ENCODE measurements at places on chromosomes 16 and 17. TPM values are rescaled to one million over a fixed set of nuclear protein-coding genes. Genes with fewer than 3 reads are reported as not detected.

Gene SEZ6L2
- 50.8 TPM for total RNA-seq

Gene TPSD1
- total RNA-seq, result not detected

Gene KRT32
- total RNA-seq, result not detected

Gene STX1B
- 11.0 TPM for total RNA-seq

Gene SPATA22
- total RNA-seq, result not detected

Gene WFIKKN1
- 8.7 TPM for total RNA-seq

Gene CA5A
- not detected for total RNA-seq

Gene ZNF385C
- total RNA-seq, result 3.1 TPM

Gene MT1F
- total RNA-seq, result 26.1 TPM

Gene KRTAP9-8
- not detected for total RNA-seq

Gene NOS2
- total RNA-seq, result 0.35 TPM

Gene DNAAF8
- 0.33 TPM for total RNA-seq

Gene KIF18B
- 51.8 TPM for total RNA-seq

Gene LGALS9B
- total RNA-seq, result not detected

Gene TMEM204
- total RNA-seq, result not detected

Gene NPIPB8
- not detected for total RNA-seq

Gene KIAA0513
- total RNA-seq, result 4.7 TPM

Gene OR1A1
- total RNA-seq, result not detected

- no peak overlapping the region for H3K27ac ChIP-seq
- no peak for DNase-seq
- no peaks in the 10 kb centered on the region for H3K36me3 ChIP-seq
- no peak overlapping the region for H3K4me3 ChIP-seq
Observed at GRCh38 chr16:68909099-68909733, 65.9 kb downstream of the TANGO6 start.

- no peaks in the 10 kb centered on the region for H3K4me1 ChIP-seq
- H3K27me3 ChIP-seq, result peaks cover 13% of the 10 kb centered on the region
- no peaks in the 10 kb centered on the region for H3K36me3 ChIP-seq
Observed at GRCh38 chr17:56593646-56594319, at the start of gene NOG. Gene NOG (plus strand): TSS chr17:56593699. CDS start chr17:56594224, 525 bp downstream.

- DNase-seq, result no peak
- H3K27ac ChIP-seq, result no peak overlapping the region
- H3K4me1 ChIP-seq, result peaks cover 13% of the 10 kb centered on the region
- H3K36me3 ChIP-seq, result peaks cover 18% of the 10 kb centered on the region
- H3K4me3 ChIP-seq, result no peak overlapping the region
Observed at GRCh38 chr17:66953630-66954020, 10.9 kb upstream of the CACNG4 start.

DNA sequence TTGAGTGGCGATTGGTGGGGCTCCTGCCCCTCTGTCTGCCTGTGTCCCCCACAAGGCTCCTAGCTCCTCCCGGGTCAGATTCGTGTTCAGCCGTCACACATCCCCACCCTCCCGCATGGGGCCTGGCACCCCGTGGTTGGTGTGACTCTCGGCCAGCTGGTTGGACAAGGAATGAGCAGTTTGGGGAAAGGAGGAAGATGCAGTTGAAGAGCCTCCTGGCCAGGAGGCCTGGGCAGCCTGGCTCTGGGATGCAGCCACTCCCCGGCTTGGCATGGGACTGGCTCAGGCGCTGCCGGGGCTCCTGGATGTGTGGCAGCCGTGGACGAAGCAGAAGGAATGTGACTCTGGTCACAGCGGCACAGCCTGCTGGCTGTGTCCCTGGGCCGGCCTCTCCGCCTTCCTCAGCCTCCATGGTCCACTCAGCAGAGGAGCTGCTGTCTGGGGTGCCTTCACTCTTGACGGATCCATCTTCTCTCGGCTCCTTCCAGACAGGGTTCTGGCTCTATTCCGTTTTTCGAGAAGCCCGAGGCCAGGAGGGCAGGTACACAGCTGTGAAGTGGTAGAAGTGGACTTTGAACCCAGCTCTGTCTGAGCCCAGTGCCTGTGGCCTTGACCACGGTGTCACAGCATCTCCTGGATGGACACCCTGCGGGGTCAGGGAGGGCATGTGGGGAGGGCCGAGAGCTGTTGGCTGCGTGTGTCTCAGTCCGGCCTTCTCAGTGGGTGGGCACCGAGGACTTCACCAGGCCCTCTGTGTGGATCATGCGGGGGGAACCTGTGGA is 2.1 kb downstream of the TRAF7 start:
- no peaks in the 10 kb centered on the region for H3K4me1 ChIP-seq
- H3K4me3 ChIP-seq, result peak overlapping the region; percentile 97
- H3K27me3 ChIP-seq, result no peaks in the 10 kb centered on the region
- H3K27ac ChIP-seq, result no peak overlapping the region
- H3K36me3 ChIP-seq, result peaks cover 25% of the 10 kb centered on the region
- no peak for DNase-seq

- H3K27me3 ChIP-seq, result no peaks in the 10 kb centered on the region
- no peak overlapping the region for H3K4me3 ChIP-seq
- H3K4me1 ChIP-seq, result no peaks in the 10 kb centered on the region
- peak; percentile 26 for DNase-seq
Observed at GRCh38 chr17:2965621-2966595, 97.5 kb downstream of the OR1D5 start.

DNA sequence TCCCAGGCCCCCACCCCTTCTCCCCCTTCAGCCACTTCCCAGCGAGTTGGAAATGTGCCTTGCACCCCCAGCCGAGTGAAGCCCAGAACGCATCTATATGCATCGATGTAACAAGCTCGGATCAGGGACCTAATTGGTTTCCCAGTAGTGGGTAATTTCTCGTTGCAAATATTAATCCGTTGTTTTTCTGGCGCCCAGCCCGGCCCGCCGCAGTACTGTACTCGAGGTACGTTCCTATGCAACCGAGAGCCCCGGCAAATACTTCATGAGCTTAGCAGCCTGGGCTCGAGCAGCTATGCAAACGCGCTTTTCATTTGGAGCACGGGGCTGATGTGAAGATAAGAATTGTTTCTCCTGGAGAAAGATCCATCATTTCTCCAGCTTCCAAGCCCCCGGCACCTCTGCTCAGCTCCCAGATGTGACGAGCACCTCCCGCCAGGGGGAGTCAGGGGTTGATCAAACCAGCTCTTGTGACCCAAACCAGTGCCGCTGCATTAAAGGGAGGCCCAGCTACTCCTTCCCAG is 229.8 kb downstream of the KATNIP start:
- no peaks in the 10 kb centered on the region for H3K4me1 ChIP-seq
- no peak overlapping the region for H3K4me3 ChIP-seq
- no peak overlapping the region for H3K27ac ChIP-seq
- H3K36me3 ChIP-seq, result no peaks in the 10 kb centered on the region
- DNase-seq, result peak; percentile 80

DNA sequence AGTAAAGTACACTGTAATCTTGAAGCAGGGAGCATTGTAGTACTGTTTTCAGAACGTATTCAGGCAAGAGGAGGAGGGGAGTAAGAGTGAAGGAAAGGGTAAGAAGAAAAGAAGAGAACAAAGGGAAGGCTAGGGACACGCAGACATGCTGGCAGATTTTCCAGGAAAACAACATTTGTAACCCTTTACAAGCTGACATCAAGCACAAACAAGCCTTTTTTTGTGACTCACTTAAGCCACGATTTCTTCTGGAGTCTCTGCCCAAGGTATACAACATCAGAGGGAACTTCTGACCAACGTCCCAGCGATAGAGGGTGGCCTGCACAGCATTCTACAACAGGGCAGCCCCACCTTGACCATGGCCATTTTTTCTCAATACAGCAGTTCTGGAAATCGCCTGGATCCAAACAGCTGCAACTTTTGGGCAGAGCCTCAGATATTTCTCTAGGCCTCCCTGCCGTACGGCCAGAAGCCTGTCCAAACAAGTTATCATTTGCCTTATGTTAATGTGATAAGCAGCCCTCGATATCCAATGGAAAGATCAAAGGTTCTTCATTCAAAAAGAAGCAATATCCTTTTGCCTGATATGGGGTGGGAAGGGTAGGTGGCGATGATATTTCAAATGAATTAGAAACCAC is 247.3 kb downstream of the ZFHX3 start:
- H3K4me3 ChIP-seq, result no peak overlapping the region
- no peaks in the 10 kb centered on the region for H3K4me1 ChIP-seq
- H3K27me3 ChIP-seq, result no peaks in the 10 kb centered on the region
- H3K27ac ChIP-seq, result no peak overlapping the region

GRCh38 chr16:31528523-31529107 is 915 bp downstream of the AHSP start:
- H3K36me3 ChIP-seq, result no peaks in the 10 kb centered on the region
- peaks cover 10% of the 10 kb centered on the region for H3K27me3 ChIP-seq
- DNase-seq, result peak; percentile 38
- peak overlapping the region; percentile 83 for H3K4me3 ChIP-seq

GRCh38 chr17:8494506-8495111 is 58.9 kb downstream of the NDEL1 start:
- DNase-seq, result no peak
- no peak overlapping the region for H3K4me3 ChIP-seq
- no peak overlapping the region for H3K27ac ChIP-seq
- peaks cover 96% of the 10 kb centered on the region for H3K36me3 ChIP-seq

GRCh38 chr16:13904179-13904691 is 15.7 kb upstream of the ERCC4 start:
- H3K4me1 ChIP-seq, result no peaks in the 10 kb centered on the region
- no peak overlapping the region for H3K27ac ChIP-seq
- H3K36me3 ChIP-seq, result no peaks in the 10 kb centered on the region
- no peak for DNase-seq

DNA sequence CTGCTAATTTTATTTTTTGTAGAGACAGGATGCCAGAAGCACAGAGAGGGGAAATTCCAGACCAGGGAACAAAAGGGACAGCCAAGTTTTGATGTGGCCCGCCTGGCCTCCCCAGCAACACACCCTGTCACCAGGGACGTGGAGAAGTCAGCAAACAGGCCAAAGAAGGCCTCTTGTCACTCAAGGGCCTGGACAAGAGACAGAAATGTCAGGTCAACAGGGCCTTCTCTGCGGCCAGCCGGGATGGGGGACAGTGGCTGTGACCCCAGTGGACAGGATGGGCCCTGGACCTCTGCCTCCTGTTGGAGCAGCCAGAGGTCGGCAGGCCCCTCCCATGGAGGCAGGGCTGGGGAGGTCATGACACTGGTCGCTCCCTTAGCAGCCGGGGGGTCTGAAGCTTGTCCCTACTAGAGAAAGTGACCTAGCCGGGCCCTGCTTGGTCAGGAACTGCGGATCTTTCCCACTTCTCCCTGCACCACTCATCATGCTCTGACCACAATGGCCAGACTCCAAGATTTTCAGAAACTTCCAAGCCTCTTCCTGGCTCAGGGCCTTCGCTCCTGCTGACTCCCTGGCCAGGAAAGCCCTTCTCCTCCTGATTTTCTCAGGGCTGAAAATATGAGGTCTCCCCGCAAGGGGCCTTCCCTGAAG is 9.2 kb upstream of the TVP23A start:
- H3K4me3 ChIP-seq, result no peak overlapping the region
- no peaks in the 10 kb centered on the region for H3K4me1 ChIP-seq
- no peak overlapping the region for H3K27ac ChIP-seq

- no peaks in the 10 kb centered on the region for H3K4me1 ChIP-seq
- H3K4me3 ChIP-seq, result no peak overlapping the region
- H3K36me3 ChIP-seq, result peaks cover 23% of the 10 kb centered on the region
- no peaks in the 10 kb centered on the region for H3K27me3 ChIP-seq
- no peak overlapping the region for H3K27ac ChIP-seq
Observed at GRCh38 chr17:4332296-4332970, 34.0 kb downstream of the UBE2G1 start.

DNA sequence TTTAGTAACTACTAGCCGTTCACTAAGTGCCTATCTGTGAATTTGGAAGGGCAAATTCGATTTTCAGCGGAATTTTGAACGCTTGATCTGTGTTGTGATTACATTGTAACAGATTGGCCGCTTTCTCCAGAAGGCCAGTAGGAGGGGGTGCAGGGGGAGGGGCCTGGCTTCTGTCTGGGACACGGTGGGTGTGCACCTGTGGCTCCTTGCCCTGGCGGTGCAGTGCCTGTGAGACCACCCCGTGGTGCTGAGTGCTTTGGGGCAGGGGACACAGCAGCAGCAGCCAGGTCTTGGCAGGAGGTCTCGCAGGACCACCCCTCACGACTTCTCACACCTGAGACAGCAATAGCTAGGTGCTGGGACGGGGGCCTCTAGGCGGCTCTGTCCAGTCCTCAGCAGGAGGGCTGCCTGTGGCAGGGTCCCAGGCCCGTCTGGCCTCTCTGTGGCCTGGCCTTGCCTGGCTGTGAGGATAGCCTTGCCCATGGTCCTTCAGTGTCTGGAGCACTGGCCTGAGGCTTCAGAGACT is 1.8 kb downstream of the UBE2I start:
- no peaks in the 10 kb centered on the region for H3K27me3 ChIP-seq
- H3K4me3 ChIP-seq, result peak overlapping the region; percentile 99
- no peak overlapping the region for H3K27ac ChIP-seq
- peaks cover 26% of the 10 kb centered on the region for H3K36me3 ChIP-seq

GRCh38 chr16:25198021-25198420 is 18.7 kb upstream of the AQP8 start:
- H3K4me3 ChIP-seq, result no peak overlapping the region
- H3K36me3 ChIP-seq, result no peaks in the 10 kb centered on the region
- DNase-seq, result no peak
- no peaks in the 10 kb centered on the region for H3K27me3 ChIP-seq

DNA sequence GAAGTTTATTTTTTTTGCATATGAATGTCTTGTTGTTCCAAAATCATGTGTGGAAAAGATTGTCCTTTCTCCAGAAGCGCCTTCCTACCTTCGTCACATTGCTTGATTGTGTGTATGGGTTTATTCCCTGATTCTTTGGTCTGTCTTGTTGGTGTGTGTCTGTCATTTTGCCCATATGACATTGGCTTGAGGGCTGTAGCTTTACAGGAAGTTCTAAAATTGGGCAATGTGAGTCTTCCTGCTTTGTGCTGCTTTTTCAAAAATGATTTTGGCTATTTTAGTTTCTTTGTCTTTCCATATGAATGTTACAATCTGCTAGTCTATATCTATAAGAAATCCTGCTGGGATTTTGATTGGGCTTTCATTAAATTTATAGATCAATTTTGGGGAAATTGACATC is 217.2 kb downstream of the SNX29 start:
- no peaks in the 10 kb centered on the region for H3K4me1 ChIP-seq
- H3K4me3 ChIP-seq, result no peak overlapping the region
- no peaks in the 10 kb centered on the region for H3K27me3 ChIP-seq

GRCh38 chr17:62649570-62649969 is 22.1 kb downstream of the MRC2 start:
- H3K36me3 ChIP-seq, result peaks cover 3% of the 10 kb centered on the region
- no peak overlapping the region for H3K27ac ChIP-seq
- H3K4me1 ChIP-seq, result no peaks in the 10 kb centered on the region
- DNase-seq, result no peak
- no peaks in the 10 kb centered on the region for H3K27me3 ChIP-seq
- no peak overlapping the region for H3K4me3 ChIP-seq

DNA sequence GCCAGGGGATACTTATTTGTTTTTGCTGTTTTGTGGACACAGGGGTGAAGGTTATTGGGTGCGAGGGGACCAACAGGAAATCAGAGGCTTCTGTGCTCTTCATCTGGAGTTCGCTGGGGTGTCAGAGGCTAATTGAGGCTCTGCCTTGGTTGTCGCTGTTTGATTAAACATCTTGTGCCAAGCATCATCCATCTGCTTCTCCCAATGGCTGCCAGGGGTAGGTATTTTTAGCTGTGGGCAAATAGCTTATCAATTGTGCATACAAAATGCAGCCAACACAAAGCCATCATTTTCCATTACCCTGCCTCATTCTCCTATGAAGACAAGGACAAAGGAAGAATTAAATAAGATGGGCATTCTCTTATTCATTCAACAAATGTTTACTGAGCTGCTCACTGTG is 27.8 kb downstream of the GPR139 start:
- DNase-seq, result no peak
- H3K27ac ChIP-seq, result no peak overlapping the region
- no peak overlapping the region for H3K4me3 ChIP-seq
- peaks cover 7% of the 10 kb centered on the region for H3K4me1 ChIP-seq

GRCh38 chr16:87581857-87582215 is 20.5 kb upstream of the JPH3 start:
- H3K36me3 ChIP-seq, result no peaks in the 10 kb centered on the region
- DNase-seq, result no peak
- H3K4me1 ChIP-seq, result no peaks in the 10 kb centered on the region
- no peaks in the 10 kb centered on the region for H3K27me3 ChIP-seq
- no peak overlapping the region for H3K27ac ChIP-seq

Measured in H9 (cell line).